Brain (organoid and tissue), 16 donors: ENCODE measurements at places on chromosomes 7 and 10.
A peak's percentile ranks its signal among the peaks of the same experiment; 100 is the strongest.

DNA sequence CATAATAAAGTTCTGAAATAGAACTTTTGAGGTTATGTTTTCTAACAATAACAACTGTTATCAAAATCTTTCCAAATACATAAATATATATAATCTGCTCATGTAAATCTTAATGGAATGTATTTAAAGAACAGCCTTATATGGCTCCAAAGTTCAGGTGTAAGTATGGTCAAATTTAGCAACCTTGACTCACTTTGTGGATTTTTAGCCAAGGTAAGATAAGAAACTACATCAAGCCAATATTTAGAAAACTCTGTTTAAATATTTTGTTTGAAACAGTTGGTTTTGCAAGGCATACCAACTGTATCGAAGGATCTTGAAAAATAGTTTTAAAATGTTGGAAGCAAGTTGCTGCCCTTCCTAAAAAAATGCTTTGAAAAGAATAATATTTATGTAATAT, 228.9 kb upstream of the SEMA3D start:
- DNase-seq = no peak

DNA sequence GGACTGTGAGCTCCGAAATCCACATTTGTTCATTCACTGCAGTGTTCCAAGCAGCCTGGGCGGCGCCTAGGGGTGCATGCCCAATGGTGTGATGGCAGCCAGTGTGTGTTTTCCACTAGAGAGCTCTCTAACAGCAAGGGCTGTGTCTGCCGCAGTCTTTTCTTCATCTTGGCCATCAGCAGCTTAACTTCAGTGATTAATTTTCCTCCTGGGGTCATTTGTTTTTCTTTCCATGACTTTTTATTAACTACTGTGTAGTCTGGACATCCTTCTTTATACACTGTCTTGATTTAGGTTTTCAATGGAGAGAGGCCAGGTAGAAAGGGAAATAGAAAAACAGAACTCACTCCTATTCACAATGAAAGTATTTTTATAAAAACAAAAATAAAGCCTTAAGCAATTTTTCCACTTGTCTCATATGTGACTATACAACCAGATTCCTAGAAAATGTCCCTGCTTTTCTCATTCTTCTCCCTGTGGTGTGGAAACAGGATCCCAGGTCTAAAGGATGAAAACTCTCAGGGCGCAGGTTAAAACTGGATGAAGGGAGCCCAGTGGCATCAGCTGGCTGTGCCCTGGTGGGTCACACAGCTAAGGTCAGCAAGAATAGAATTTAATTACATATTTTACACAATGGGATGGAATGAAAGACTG, 176.8 kb downstream of the PKD1L1 start:
- peak; percentile 20 for DNase-seq

DNA sequence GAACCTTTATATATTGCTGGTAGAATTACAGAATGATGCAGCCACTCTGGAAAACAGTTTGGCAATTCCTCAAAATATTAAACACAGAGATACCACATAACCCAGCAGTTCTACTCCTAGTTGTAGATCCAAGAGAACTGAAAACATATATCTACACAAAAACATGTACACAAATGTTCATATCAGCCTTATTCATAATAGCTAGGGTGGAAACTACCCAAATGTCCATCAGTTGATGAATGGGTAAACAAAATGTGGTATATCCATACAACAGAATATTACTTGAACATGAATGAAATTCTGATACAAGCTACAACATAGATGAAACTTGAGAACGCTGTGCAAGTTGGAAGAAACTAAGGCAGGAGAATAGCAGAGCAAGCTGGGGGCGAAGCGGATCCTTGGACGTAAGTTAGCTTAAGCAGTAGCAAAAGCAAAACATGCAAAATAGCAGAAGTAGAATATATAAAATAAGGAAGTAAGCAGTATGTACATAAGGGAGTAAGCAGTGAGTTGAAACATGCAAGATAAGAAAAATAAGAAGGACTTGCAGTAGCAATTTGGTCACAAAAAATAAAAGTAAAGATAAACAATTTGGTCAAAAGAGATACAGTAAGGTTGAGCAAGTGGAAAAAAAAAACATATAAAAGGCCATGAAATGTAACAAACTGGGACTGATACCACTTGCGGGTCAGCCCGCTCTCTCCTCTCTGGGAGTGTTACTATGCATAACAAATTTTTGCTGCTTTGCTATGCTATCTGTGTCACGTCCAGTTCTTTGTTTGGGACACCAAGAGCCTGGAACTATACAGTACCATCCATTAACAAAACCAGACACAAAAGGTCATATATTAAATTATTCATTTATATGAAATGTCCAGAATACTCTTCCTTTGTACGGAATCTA, 18.0 kb upstream of the HILPDA start:
- DNase-seq = no peak

- DNase-seq = peak; percentile 61
These were observed 50.8 kb downstream of the C10orf120 start for GRCh38 chr10:122648599-122649428.

- DNase-seq = no peak
These were observed 67.6 kb upstream of the TFEC start for GRCh38 chr7:116098175-116098574.

DNA sequence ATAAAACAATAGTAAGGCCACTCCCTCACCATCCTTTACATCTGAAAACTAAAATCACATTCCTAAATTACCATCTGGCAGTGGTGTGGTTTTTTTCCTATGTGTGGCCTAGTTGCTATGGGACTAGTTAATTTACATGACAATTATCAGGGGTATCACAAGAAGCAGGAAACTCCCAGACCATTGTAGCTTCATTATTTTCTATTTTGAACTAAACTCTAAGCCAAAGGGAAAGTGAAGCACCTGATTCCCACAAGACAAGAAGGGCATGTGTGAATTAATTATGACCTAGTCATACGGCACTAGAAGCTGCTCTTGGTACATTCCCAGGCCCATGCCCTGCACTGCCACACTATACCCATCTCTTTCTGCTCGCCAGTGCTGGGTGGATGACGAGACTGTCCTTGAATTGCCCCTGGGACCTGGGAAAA, 103.4 kb downstream of the ATXN7L1 start:
- no peak for DNase-seq
